IMR-90 (cell line): ENCODE measurements at places on chromosomes 4 and X. TPM values are rescaled to one million over a fixed set of nuclear protein-coding genes. Genes with fewer than 3 reads are reported as not detected.

DNA sequence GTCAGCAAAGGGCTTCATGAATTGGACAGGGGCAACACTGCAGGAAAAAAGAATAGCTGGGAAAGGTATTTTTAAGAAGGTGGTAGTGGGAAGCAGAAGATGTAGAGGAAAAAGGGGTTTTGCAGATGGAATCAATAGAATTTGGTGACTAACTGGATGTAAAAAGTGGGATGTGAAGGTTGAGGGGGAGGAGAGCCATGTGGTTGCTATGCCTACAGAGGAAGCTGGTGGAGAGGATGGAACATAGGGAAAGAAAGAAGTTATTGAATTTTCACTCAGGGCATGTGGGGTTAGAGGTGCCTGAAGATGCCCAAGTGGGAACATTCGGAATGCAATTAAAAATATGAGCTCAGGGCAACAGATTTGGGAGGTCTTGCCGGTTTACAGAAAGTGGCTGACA, 33.0 kb downstream of the REELD1 start:
- H3K27me3 ChIP-seq = no peaks in the 10 kb centered on the region
- H3K4me1 ChIP-seq = peaks cover 6% of the 10 kb centered on the region
- no peak for DNase-seq
- no peak overlapping the region for H3K27ac ChIP-seq

DNA sequence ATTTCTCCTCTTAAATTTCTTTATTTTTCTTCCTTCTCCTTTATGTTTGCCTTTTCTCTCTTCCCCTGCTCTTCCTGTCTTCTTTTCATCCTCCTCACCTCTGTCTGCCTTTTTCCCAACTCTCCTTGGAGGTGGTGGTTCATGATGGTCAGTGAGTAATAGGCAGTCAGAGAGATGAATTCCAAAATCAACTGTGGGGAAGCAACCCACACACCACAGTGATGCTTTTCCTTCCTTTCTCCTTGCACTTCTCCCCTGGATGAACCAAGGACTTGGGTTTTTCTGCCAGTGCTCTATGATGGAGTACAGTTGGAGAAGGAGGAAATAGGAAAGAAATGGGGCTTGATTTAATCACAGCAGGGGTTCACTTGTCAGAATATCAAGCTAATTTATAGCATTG, 153.8 kb downstream of the DCK start:
- no peak overlapping the region for H3K4me3 ChIP-seq
- no peaks in the 10 kb centered on the region for H3K27me3 ChIP-seq
- DNase-seq = peak; percentile 45

GRCh38 chrX:138858438-138858837, 146.9 kb upstream of the FGF13 start:
- H3K36me3 ChIP-seq = no peaks in the 10 kb centered on the region
- H3K4me3 ChIP-seq = no peak overlapping the region
- DNase-seq = peak; percentile 1
- no peaks in the 10 kb centered on the region for H3K27me3 ChIP-seq
- H3K27ac ChIP-seq = no peak overlapping the region

DNA sequence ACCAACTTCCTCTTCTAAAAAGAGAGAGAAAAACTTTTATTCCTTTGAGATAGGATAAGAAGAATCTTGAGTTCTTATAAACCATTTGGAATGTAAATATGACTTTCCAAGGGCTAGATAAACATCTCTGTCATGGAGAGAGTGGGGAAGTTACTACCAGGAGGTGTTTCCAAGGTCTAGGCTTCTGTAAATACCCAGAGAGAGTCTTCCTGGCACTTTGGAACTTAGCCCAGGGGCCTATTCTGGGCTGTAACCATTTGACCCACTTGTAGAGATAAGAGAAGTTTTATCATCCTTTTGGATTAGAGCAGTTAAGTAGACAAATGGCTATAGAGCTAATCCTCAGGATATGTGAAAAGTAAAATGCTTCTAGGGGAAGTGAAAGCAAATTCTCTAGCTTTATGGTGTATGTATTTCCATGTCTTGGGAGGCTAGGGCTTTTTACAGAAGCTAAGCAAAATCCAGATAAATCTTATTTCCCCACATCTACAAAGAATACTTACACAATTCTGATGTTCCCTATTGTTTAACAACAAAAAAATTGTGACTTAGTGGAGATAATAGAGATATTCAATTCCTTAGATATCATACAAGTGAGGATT, 51.1 kb downstream of the MCUB start:
- no peak overlapping the region for H3K27ac ChIP-seq
- H3K4me3 ChIP-seq = no peak overlapping the region
- H3K36me3 ChIP-seq = no peaks in the 10 kb centered on the region
- DNase-seq = peak; percentile 82
- no peaks in the 10 kb centered on the region; the same call in 1 of the 2 replicates for H3K4me1 ChIP-seq

GRCh38 chr4:183907871-183908683, 3.0 kb downstream of the STOX2 start:
- no peak for DNase-seq
- H3K27me3 ChIP-seq = peaks cover 16% of the 10 kb centered on the region
- peaks cover 3% of the 10 kb centered on the region; the same call in 1 of the 2 replicates for H3K4me1 ChIP-seq
- peaks cover 2% of the 10 kb centered on the region; the same call in 1 of the 2 replicates for H3K36me3 ChIP-seq
- no peak overlapping the region for H3K27ac ChIP-seq
- peak overlapping the region; percentile 60; the same call in 1 of the 2 replicates for H3K4me3 ChIP-seq

- H3K4me1 ChIP-seq = peaks cover 13% of the 10 kb centered on the region
- no peak overlapping the region for H3K4me3 ChIP-seq
- no peaks in the 10 kb centered on the region for H3K27me3 ChIP-seq
Measured at GRCh38 chr4:159358226-159358625, 255.3 kb downstream of the RAPGEF2 start.

GRCh38 chr4:38670939-38671591, 7.1 kb downstream of the KLF3 start:
- H3K4me3 ChIP-seq = no peak overlapping the region
- H3K36me3 ChIP-seq = no peaks in the 10 kb centered on the region; the same call in 1 of the 2 replicates
- H3K27me3 ChIP-seq = no peaks in the 10 kb centered on the region
- no peak for DNase-seq
- H3K4me1 ChIP-seq = peaks cover 39% of the 10 kb centered on the region
- no peak overlapping the region for H3K27ac ChIP-seq

DNA sequence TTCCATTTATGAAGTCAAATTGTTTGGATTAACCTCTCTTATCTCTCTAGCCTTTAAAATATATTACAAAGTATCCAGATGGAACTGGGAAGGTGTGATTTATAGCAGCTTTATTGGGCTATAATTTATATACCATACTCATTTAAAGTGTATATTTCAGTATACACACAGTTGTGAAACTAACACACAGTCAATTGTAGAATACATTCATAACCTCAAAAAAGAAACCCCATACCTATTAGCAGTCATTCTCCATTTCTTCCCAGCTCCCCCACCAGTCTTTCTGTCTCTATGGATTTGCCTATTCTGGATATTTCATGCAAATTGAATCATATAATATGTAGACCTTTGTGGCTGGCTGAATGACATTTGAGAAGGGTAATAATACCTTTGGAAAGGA, 7.6 kb upstream of the NAP1L5 start:
- no peaks in the 10 kb centered on the region; the same call in 1 of the 2 replicates for H3K36me3 ChIP-seq
- DNase-seq = no peak
- H3K27ac ChIP-seq = no peak overlapping the region
- H3K4me3 ChIP-seq = no peak overlapping the region
- H3K27me3 ChIP-seq = no peaks in the 10 kb centered on the region

DNA sequence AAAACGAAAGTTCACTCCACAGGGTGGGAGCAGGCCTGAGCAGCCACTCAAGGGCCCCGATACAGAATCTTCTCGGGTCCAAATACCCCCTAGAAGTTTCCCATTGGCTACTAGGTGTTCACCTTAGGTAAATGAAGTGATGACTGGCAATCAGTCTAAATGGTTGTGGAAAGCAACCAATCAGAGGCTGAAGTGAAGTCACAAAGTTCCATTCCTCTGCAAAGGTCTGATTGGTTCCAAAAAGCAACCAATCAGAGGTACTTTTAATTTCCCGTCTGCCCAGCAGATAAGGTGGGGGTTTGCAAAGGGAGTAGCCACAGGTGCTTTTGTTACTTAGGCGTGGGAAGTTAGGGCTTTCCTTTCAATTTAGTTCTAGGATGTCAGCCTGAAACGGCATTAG, 58.2 kb upstream of the NKAP start:
- H3K4me3 ChIP-seq = no peak overlapping the region
- peaks cover 33% of the 10 kb centered on the region for H3K27me3 ChIP-seq
- no peaks in the 10 kb centered on the region for H3K4me1 ChIP-seq

DNA sequence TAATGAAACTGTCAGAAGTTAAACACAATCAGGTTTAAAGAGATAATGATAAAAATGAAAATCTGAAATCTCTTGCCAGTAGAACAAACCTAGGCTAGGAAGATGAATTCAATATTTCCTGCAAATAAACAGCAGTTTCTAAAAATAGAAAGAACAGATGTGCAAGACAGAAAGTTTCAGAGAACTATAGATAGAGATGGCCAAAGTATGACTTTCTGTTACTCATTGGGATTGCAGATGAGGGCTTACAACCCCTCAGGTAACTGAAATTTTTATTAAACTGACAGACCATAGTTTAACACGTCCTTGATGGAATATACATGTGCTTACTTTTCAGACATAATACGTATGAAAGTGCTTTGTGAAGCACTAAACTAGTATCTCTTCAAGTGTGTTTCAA, 82.3 kb upstream of the PPARGC1A start:
- 0 out of 2 replicates have a peak, but pooled peaks cover 2% of the 10 kb centered on the region for H3K4me1 ChIP-seq
- H3K36me3 ChIP-seq = no peaks in the 10 kb centered on the region
- DNase-seq = peak; percentile 27
- H3K27me3 ChIP-seq = no peaks in the 10 kb centered on the region
- H3K27ac ChIP-seq = no peak overlapping the region

- no peaks in the 10 kb centered on the region; the same call in 1 of the 2 replicates for H3K27me3 ChIP-seq
- H3K4me1 ChIP-seq = no peaks in the 10 kb centered on the region
- H3K27ac ChIP-seq = no peak overlapping the region
- DNase-seq = no peak
- no peaks in the 10 kb centered on the region for H3K36me3 ChIP-seq
Measured at GRCh38 chr4:148164557-148164956, 277.7 kb downstream of the NR3C2 start.

- H3K27me3 ChIP-seq = no peaks in the 10 kb centered on the region
- no peak for DNase-seq
- no peaks in the 10 kb centered on the region for H3K36me3 ChIP-seq
- H3K4me3 ChIP-seq = no peak overlapping the region
- H3K4me1 ChIP-seq = peaks cover 6% of the 10 kb centered on the region
- no peak overlapping the region for H3K27ac ChIP-seq
Measured at GRCh38 chr4:153521999-153522801, 56.0 kb downstream of the TMEM131L start.

- no peaks in the 10 kb centered on the region for H3K27me3 ChIP-seq
- peak overlapping the region; percentile 15 for H3K27ac ChIP-seq
- H3K4me3 ChIP-seq = peak overlapping the region; percentile 71
- peaks cover 2% of the 10 kb centered on the region; the same call in 1 of the 2 replicates for H3K4me1 ChIP-seq
- DNase-seq = peak; percentile 52
Measured at GRCh38 chrX:38220024-38220414, 652 bp downstream of the SRPX start.

The PDZD4 gene
- total RNA-seq = under 0.01 and 0.28 TPM in 2 replicates

The MAGEB4 gene
- total RNA-seq = not detected in 2 replicates

- H3K36me3 ChIP-seq = no peaks in the 10 kb centered on the region
- no peak for DNase-seq
- no peak overlapping the region for H3K4me3 ChIP-seq
- H3K27me3 ChIP-seq = peaks cover 13% of the 10 kb centered on the region
Measured at GRCh38 chrX:69501429-69501828, 2.7 kb upstream of the NALF2 start.

The LIAS gene
- total RNA-seq = 3.2 and 6.7 TPM in 2 replicates

GRCh38 chr4:67988991-67989390, 25.7 kb upstream of the TMPRSS11A start:
- H3K4me1 ChIP-seq = no peaks in the 10 kb centered on the region
- H3K4me3 ChIP-seq = no peak overlapping the region
- DNase-seq = no peak
- H3K27me3 ChIP-seq = no peaks in the 10 kb centered on the region; the same call in 1 of the 2 replicates
- H3K27ac ChIP-seq = no peak overlapping the region
- no peaks in the 10 kb centered on the region for H3K36me3 ChIP-seq

DNA sequence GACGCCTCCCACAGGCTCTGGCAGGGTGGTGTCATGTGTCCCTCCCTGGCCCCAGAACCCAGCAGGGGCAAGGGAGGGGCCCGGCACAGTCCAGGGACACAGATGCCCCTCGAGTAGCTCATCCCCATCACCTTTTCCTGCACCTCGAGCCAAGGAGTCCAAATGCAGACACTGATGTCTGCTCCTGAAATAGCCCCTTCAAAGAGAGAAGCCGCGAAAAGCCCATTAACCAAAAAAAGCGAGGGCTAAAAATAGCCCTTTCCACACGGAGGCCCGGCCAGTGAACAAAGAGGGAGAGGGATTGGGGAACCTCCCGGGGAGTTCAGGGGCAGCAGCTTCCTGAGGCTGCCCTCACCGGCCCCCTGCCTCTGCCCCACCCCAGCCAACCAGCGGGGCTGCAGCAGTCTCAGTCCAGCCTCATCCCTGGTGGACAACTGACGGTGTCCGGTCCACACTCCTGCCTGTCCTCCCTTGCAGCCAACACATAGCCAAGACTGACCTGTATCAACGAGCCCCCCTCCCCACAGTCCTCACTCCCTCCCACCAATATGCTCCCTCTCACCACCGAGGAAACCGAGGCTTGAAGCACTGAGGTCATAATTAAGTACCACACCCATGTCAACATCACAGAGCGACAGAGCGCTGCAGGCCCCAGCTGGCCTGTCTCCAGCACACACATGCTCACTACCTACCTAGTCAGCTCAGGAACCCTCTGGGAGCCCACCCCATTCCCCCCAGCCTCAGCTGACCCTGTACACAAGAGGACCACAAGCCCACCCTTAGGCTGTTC, 23.9 kb downstream of the WDR1 start:
- H3K36me3 ChIP-seq = peaks cover 92% of the 10 kb centered on the region
- DNase-seq = no peak
- no peaks in the 10 kb centered on the region for H3K27me3 ChIP-seq
- H3K4me3 ChIP-seq = no peak overlapping the region

The RPS6KA3 gene
- total RNA-seq = 43.9 and 51.1 TPM in 2 replicates

The CHRDL1 gene
- total RNA-seq = 0.28 and 0.36 TPM in 2 replicates

DNA sequence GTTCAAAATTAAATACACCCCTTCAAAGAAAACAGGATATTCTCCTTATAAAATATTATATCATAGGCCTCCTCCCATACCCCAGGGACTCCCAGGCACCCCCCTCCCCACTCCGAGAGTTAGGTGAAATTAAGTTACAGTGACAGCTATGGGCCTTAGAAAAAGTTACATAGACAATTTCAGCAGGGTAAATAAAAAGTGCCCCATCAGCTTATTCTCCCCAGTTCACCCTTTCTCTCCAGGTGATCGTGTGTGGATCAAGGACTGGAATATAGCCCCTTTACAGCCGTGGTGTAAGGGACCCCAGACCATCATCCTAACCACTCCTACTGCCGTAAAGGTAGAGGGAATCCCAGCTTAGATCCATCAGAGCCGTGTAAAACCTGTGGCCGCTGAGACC, 147.6 kb upstream of the FGF16 start:
- H3K36me3 ChIP-seq = no peaks in the 10 kb centered on the region
- H3K27me3 ChIP-seq = no peaks in the 10 kb centered on the region; the same call in 1 of the 2 replicates
- no peak for DNase-seq

The TCP11X1 gene
- total RNA-seq = not detected in 2 replicates

DNA sequence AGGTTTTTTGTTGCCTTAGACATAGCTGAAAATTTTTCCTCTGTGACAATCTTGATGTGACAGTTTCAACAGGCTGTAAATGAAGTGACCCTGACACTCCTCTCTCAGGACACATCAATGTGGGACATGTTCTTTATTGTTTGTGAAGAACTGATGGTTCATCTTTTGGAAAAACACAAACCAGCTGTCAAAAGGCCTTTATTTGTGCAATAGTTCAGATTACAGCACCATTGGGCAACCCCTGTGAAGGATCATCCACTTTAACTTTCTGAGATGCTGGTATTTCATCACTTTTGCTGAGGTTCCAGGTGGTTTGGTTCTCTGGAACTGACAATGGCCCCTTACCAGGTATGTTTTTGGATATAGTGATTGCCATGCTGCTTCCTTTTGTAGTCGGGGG, 40.3 kb downstream of the OSTC start:
- H3K27ac ChIP-seq = no peak overlapping the region
- no peak overlapping the region for H3K4me3 ChIP-seq
- no peaks in the 10 kb centered on the region for H3K4me1 ChIP-seq
- DNase-seq = no peak
- peaks cover 1% of the 10 kb centered on the region for H3K27me3 ChIP-seq
- no peaks in the 10 kb centered on the region for H3K36me3 ChIP-seq
